ENCODE measurements at places on chromosomes 11 and 22.

GRCh38 chr11:83680321-83680720 is 394.2 kb upstream of the CCDC90B start:
- no peak for DNase-seq

DNA sequence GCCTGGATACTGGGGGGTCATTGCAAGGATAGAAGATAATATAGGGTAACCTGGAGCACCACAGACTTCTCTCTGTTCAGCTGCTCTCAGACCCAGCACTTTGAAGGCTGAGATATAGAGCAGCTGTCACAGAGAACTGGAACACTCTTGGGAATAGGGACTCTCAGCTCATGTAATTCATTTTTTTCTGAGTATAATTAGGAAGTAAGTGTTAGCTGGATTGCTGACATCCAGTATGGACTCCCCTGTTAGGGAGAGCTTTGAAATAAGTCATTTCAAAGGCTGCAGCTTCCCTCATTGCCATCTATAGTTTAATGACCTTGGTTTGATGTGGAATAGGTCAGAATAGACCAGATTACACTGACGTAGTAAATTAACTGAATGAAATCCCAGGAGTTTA is 120.8 kb upstream of the POU2AF2 start:
- no peak for DNase-seq

DNA sequence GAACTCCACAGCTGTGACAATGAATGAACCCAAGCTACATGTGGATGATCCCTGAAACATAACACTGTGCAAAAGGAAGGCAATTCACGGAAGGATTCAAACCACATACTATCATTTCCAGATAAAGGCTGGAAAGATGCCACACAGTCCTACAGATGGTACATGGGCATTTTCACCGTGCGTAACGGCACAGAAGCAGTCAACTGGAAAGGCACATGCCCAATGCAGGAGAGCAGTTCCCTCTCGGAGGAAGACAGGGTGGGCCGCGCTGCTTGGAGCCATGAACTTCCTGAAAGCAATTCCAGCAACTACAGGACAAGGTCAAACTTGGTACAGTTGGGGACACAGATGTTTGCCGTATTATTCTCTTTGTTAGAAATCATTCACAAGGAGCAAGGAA is 103.7 kb downstream of the SHANK2 start:
- no peak for DNase-seq

DNA sequence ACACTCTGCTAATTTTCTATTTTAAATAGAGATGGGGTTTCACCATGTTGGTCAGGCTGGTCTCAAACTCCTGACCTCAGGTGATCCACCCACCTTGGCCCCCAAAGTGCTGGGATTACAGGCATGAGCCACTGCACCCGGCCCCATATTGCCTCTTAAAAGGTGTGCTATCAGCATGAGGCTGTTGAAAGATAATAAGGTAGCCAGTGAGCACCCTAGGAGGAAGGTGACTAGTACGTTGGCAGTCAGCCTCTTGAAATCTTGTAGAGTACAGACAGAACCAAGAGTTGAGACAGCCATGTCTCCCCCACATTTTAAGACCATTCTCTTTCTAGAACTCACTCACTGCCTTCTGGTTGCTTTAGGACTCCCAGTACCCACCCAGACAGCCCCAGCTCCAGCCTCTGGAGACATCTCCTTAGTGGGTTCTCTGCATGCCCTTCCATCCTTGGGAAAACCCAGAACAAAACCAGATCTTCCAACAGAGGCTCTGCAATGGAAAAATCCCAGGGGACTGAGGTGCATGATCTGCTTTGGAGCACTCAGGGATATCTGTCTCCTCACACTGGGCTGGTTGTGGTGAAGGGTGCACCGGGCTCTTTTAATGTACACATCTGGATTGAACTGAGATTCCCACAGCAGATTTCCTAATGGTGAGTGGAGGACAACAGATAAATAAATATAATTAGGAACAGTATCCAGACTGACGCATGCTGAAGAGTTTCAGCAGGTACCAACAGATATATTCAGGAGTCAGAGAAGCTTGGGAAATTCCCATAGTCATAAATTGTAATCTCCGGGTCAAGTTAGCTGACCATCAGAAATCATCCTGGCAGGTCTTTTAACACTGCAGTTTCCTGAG is 49.4 kb downstream of the LRRC74B start:
- DNase-seq: no peak

- DNase-seq: no peak
Measured at GRCh38 chr11:721247-721740, 15.3 kb downstream of the EPS8L2 start.

DNA sequence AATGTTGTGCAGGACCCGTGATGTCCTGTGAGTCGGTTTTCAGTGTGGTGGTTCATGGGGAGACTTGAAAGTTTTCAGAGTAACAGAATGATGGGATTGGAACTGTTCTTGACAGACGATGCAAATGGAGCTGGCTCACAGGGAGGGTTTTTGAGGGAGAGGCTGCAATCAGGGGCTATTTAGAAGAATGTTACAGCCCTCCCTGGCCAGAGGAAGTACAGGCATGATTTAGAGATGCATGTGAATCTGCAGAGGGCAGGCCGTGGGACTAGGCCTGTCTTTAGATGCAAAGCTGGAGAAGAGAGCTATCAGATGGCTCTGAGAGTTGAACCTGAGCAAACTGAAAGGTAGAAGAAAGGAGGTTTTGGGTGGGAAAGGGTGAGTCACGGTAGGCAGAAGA is 74.6 kb upstream of the YWHAH start:
- DNase-seq: no peak

DNA sequence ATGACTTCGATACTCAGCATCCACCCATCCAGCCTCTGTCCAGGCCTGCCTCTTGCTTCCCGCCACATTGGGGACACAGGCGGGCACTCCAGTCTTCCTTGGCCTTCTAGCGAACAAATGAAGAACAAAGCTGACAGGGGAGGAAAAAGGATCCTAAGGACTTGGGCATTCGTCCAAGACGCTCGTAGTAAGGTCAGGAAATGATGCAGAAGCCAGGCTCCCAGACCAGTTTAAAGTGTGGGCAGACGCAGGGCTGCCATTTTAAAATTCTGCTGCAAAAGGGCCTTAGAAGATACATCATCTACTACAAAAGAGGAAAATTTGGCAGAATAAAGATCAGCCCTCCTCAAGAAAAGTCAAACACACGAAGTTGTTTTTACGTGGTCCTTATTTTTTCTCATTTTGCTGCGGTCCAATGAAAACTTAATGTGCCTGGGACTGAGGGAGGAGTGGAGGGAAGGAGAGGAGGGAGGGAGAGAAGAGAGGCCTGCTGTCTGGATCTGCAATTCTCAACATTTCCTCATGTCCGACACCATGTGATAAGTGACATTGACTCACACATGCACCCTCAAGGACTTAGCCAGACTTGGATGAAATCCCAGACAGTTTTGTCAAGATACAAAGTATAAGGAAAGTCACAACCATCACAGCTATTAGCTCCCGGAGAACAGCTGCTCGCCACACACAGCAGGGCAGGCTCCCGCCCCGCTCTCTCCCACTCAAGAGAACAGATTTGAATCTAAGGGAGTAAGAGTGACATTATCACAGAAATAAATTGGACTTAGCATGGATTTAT is 5.7 kb downstream of the DNAL4 start:
- no peak for DNase-seq

GRCh38 chr11:35654711-35655110 is 7.9 kb upstream of the TRIM44 start:
- no peak for DNase-seq

GRCh38 chr22:30859714-30860095 is 108.9 kb downstream of the MORC2 start:
- no peak for DNase-seq

DNA sequence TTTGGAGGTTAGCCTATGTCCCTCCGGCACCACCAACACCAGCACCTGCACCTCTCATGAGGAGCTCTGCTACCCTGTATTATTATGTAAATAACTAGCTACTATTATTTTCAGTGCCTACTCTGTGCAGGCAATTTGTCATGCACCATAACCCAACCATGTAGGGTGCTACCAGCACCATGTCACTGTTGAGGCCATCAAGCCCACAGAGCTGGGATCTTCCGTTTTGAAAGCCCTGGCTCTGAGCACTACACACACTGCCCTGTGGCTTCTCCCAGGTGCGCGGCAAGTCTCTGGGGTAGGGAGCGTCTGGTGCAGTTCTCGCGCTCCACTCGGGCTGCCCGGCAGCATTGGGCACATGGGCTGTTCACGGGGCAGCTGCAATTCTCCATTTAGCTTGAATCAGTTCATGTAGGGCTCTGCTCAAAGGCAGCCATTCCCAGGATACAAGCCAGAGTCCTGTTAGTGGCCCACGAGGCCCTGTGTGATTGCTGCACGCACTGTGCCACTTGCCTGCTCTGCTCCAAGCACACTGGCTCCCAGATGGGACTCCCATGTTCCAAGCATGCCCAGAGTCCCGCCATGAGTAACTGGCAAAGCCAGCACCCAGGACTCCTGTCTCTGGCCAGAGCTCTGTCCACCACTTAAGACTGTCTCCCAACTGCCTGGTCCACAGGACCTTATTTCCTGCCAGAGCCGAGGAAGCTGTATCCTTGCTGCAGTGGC is 42.5 kb upstream of the CDON start:
- DNase-seq: no peak

DNA sequence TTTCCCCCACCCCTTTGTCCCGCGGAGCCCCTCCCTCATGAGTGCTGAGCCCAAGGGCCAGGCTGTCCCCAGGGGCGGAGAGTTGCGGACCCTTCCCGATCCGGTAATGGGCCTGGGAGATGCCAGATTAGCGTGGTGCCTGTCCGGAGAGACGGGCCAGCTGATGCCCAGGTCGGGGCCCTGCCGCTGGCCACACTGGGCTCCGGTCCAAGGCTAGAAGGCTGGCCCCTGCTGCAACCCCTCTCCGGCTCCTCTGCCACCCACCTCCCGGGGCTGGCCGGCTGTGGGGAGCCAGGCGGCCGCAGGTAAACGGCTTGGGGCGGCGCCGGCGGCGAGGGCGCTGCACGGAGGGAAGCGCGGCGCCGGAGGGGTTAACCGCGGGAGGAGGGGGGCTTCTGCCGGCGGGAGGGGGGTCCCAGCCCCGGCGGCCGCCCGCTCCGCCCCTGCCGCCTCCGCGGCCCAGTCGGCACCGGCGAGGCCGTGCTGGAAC is at the start of gene KCNK4:
TSS of gene KCNK4 (plus strand) at position 41 of the 490 bp plus-strand sequence. CDS start 1,717 bp downstream, outside the sequence.
- no peak for DNase-seq

- DNase-seq: peak; percentile 36
Measured at GRCh38 chr11:350723-351255, 18.5 kb upstream of the B4GALNT4 start.

DNA sequence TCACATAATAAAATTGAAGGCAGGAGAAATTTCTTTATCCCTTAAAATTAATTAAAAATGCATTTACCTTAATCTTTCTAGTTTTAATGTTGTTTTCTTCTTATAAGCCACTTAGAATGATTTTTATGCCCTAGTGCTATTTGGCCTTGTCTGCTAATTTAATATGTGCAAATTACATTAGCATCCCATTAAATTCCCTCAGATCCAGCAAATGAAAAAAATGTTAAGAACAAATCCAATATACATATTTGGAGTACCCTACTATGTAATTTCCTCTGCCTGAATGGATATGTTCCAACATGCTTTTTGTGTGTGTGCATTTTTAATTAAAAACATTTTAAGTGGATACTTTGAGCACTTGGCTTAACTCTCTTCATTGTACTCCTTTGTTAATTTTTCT is 56.9 kb downstream of the TNRC6B start:
- DNase-seq: no peak

- DNase-seq: no peak
Measured at GRCh38 chr11:12382451-12382850, 5.1 kb downstream of the PARVA start.

DNA sequence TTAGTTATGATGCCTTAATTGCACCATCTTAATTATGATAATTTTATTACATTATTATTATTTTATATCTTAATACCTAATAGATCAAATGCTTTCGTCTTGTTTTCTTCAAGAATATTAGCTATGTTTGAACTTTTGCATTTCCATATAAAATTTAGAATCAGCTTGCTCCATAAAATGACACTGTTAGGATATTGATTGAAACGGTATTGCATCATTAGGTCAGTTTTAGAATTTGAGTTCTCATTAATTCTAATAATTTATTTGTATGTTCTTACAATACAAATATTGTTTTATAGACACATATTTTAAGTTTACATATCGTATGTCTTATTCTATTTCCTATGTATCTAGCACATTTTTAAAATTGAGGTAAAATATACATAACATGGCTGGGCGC is 6.7 kb downstream of the CFAP68 start:
- DNase-seq: no peak

DNA sequence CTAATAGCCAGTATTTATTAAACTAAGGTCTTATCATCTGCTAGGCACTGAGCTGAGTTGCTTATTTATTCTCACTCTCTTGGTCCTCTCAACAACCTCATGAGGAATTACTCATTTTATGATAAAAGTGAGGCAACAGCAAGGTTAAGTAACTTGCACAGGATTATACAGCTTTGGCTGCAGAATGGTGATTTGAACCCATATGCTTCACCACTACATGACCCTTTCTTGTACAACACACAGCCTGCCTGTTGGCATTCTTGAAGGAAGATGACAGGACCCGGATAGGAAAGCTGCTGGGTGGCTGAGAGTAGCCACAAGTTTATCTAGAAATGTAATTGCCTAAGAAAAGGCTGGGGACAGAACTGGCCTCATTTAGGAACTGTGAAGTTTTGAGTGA is 5.3 kb upstream of the PARVA start:
- DNase-seq: no peak

- DNase-seq: no peak
Measured at GRCh38 chr11:69654660-69655478, 13.9 kb downstream of the CCND1 start.
